ENCODE measurements at places on chromosomes 6 and 20.

GRCh38 chr6:5093231-5094015 is 8.3 kb downstream of the PPP1R3G start:
- DNase-seq: no peak

GRCh38 chr6:129645830-129646579 is 64.0 kb downstream of the ARHGAP18 start:
- no peak for DNase-seq

DNA sequence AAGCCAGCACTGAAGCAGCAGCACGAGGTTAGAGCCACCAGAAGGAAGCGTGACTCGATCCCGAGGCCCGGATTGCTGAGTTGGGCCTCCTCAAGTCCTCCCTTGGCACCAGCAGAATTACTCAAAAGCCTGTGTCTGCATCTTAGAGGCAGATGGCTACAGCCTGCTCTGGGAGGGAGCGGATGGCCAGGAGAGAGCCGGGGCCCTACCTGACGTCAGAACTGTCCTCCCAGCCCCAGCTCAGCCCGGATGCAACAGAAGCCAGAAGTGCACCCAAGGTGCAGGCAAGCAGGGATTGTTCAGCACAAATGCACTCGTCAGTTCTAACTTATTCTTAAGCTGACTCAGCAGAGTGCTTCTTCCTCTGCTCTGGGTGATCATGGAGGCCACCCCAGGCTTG is 155.5 kb upstream of the RPS6KA2 start:
- DNase-seq: no peak

GRCh38 chr20:6732001-6732447 is 35.5 kb upstream of the BMP2 start:
- no peak for DNase-seq

All from retinal pigment epithelial cell (primary cell).